Fibroblast of lung (primary cell): ENCODE measurements at places on chromosomes 2 and 18.
A peak's percentile ranks its signal among the peaks of the same experiment; 100 is the strongest.

GRCh38 chr2:207135340-207135739 is 30.4 kb downstream of the KLF7 start:
- peak; percentile 35 for DNase-seq

DNA sequence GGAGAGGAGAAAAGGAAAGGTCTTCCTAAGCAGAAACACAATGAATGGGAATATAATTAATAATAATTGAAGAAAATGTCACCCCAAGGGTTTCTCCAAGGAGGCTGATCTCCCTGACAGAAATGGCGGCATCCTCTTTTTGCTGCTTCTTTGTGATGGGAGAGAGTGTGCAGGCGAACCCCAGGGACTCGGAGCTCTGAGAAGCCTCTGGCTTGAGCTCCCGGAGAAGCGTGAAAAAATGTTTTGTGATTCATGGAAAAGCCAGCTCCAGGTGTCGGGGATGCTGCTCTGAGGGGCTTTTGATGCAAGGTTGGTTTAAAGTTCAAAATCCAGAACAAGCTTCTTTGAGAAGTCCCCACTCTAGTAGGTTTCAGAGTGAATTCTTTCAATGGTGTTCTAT is 91.0 kb downstream of the VWA3B start:
- no peak for DNase-seq

DNA sequence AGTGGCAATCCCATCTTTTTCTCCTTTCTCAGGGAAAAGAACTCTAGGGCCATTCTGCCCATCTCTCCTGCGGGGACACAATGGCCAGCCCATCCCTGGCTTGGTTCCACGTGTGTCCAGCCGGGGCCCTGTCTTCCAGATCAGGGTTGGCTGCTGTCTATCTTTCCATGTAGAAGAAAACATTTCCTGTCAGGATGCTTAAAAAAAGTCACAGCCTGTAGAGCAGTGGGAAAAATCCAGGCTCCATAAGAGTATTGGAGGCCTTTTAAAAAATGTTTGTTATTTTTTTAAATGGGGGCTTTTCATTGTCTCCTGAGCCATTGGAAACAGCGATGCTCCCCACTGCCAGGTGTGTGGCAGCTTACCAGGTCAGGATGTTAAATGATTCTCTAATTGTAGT is 105.6 kb downstream of the TGFA start:
- no peak for DNase-seq

DNA sequence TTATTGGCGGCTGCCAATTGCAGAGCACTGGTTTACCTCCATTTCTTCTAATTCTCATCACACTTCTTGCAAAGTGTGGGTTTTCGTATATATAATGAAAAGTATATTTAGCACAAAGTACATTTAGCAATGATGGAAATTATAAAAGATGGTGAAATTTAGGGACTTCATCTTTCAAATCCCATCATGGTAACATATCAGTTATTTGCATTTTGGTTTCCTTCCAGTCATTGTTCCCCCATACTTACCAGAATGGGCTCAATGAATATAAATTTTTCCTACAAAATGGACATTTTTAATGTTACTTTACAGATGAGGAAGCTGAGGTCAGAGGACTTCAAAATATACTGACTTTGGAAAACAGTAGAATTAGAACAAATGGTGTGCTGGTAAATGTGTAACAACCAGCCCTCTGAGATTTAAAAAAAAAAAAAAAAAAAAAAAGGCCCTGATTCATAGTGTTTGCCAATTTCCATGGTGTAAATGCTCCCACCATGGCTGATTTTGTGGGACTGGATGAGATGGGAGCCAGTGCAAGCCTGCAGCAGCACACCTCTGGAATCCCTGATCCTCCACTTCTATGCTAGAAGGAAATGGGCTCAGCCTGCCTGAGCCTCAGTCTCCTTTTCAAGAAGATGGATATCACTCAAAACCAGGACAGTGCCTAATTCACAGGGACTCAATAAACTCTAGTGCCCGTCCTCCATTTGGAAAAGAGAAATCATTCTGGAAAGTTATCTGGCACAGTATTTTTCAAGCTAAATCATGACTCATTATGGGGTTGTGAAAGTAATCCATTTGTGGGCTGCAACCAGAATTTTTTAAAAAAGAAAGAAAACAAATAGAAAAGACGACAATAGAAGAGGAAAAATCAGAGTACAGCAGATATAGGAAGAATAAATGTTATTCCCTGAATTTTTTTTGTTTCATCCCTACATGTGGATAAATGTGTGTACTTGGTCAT is 34.0 kb downstream of the LBH start:
- peak; percentile 71 for DNase-seq

- no peak for DNase-seq
Observed at GRCh38 chr2:11161747-11162146, 6.5 kb downstream of the SLC66A3 start.

GRCh38 chr2:138516030-138516704 is 14.6 kb downstream of the SPOPL start:
- DNase-seq = peak; percentile 82

- no peak for DNase-seq
Observed at GRCh38 chr2:132640116-132640515, 29.9 kb downstream of the LYPD1 start.

GRCh38 chr2:15971351-15971750 is 31.0 kb downstream of the MYCN start:
- no peak for DNase-seq

DNA sequence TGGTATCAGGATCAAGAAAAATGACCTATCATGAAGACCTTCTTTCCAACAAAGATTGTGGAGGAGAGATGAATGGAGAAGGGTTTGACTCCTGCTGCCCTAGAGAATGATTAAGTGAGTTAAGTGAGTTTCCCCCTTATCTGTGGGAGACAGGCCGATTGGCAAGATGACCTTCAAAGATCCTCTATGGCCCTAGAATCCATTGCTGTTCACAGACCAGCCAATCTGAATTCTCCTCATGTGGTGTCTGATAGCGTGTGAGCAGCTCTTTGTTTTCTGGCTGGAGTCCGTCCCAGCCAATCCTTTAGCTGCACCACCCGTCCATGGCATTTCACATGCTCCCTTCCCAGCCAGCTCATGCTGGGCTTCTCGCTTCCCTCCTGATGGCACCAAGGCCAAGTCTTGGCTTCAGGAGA is 79.4 kb downstream of the MARCHF4 start:
- DNase-seq = no peak

DNA sequence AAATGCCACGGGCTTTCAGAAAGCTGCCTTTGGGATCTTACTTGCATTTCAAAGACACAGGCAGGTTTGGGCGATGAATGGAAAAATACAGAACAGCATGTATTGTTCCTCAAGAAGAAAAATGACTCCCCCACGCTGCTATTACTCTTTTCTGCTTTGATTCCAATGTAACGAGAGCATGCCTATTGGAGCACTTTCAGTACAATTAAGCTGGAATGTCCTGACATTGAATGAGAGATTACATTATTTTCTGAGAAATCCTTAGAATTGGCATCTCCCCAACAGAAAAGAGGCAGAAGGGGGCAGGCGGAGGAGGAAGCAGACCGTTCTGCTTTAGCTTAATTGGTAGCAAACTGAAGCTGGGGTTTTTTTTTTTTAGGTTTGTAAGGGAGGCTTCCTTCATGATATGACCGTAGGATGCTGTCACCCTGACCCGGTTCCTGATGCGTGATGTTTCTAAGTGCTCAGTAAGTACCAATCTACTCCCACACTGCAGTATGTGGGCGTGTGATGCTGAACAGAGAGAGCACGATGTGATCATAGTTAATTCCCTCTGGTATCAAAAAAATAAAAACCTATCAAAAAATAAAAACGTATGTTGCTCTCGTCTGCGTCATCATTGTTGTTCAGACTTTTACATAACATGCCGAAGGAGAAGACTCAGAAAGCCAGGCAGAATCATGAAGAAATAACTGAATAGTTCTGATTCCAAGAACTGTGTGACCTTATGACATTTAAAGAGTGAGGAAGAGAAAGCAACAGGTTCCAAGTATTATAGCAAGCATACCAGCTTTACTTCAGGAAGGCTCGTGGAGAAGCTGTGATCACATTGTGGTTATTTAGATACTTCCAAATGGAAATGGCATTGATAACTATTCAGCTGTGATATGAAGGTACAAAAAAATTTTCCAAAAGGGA is 40.5 kb downstream of the LONRF2 start:
- peak; percentile 70 for DNase-seq

DNA sequence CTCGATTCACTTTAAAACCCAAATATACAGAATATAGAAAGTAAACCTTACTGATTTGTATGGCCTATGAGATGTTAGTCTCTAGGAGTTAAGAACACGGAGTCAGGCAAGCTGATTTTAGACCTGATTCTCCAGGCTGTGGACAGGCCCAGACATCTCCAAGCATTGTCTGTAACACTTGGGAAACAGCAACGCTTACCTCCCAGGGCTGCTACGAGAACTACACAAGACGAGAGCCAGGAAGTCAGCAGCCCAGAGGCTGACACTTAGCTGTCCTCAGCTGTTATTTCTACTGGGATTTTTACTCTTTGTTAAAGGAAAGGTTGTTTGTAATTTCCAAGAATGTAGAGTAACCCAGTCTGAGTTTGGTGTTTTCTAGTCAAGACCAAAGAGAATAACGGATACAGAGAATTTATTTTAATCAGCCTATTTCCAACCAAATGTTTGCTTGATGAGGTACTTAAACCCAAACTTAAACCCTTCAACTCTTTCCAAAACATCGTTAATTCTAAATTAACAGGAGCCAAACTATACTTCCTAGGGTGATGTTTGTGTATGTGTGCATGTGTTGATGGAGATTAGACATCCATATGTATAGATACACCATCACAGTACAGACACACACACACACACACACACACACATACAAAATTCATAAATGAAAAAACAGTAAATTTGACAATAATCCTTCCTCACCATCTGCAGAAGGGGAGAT is 123.4 kb downstream of the LAMA1 start:
- peak; percentile 31 for DNase-seq

DNA sequence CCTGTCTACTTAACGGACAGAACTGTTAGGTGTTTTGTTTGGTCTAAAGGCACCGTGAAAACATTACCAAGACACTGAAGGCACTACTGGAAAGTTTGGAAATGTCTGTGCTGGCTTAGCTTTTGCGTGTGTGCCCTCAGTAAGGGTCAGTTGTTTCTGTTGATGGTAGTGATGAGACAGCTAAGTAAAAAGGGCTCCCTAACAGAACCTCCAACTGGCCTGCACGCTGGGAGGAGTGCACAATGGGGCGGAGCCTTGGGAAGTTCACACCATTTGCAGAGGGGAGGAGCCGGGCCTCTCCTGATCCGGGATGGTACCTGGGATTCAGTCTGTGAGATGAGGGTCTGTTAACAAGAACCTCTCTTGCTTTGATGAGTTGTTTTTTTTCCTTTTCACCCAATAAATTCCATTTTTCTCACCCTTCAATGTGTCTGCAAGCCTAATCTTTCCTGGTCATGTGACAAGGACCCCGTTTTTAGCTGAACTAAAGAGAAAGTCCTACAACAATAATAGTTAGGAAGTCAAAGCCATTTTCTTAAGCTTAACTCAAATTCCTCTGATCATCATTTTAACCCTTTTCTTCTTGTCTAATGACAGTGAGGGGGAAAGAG is 368.7 kb downstream of the PARD3B start:
- DNase-seq = no peak

DNA sequence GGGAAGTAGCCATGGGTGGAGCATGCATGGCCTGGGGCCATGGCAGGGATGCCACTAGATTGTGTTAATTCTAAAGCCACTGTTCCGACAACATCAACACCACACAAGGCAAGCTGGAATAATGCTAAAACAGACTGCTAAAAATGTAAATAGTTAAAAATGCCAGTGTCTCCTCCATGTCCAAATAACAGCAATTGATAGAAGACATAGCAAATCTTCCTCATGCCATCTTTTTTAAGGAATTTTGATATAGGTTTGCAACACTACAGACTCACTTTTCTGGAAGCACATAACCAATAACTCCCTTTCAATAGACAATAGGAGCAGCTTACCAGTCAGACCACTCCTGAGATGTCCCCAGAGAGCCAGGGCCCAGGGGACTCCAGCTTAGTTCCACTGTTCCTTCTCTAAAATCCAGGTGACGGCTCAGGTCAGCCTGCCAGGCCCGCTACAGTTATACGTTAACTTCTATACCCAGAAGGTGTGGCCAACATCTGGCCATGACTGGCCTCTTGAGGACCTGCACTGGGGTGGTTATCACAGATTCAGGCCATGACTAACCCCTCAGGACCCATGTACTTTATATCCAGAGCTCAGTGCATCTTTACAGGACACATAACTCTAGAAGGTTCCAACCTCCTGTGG is 20.3 kb downstream of the TUBB6 start:
- DNase-seq = no peak

DNA sequence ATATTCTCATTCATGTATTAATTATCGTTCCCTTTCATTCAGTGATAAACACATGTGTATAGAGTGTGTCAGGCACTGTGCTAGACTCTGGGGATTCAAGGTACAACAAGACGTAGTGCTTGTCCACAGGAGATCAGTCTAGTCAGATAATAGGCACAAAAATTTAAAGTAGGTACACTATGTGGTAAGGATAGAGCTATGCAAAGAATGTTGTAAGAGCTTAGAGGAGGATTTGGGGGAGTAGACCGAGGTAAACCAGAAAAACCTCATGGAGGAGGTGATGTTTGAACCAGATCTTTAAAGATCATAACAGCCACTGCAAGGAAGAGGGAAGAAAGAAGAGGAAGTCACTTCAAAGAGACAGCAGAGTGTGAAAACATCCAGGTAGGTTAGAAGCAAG is 256.9 kb upstream of the DDX18 start:
- DNase-seq = no peak

DNA sequence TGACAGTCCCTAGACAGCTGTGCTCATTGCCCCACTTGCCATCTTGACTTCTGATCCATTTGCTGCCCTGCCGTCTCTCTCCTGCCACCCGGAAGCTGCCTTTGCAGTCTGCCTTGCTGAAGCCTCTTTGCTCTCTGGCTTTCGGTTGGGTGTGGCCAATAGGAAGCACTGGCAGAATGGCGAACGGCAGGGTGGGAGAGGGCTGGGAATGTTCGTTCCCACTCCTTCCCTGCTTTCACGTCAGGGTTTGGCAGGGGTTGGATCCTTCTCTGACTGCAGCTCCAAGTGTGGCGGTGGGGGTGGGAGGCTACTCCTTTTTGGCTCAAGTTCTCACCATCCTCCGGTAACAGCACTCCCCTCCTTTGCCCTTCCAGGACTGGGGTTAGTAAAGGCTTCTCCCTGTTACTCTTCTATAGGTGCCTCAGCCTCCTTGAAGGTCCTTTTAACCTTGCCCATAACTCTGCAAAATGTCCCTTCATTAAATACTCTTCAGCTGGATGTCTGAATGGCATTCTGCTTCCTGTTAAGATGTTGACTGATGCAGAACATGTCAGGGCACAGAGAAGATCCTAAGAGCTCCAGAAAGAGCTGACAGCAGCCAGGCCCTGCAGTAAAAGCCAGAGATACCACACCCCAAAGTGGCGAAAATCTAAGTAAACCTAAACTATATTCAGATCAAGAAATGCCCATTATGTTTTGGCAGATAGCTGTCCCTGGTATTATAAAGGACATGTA is 299.7 kb downstream of the CDCA7 start:
- no peak for DNase-seq

- DNase-seq = no peak
Observed at GRCh38 chr2:9984871-9985480, 33.5 kb downstream of the GRHL1 start.
